GM20000 (cell line): ENCODE measurements at places on chromosomes 6 and 20.
A peak's percentile ranks its signal among the peaks of the same experiment; 100 is the strongest.

- no peak for DNase-seq
Observed at GRCh38 chr20:62042025-62042820, 23.5 kb downstream of the TAF4 start.

- no peak for DNase-seq
Observed at GRCh38 chr20:50232651-50233324, 42.2 kb downstream of the CEBPB start.

DNA sequence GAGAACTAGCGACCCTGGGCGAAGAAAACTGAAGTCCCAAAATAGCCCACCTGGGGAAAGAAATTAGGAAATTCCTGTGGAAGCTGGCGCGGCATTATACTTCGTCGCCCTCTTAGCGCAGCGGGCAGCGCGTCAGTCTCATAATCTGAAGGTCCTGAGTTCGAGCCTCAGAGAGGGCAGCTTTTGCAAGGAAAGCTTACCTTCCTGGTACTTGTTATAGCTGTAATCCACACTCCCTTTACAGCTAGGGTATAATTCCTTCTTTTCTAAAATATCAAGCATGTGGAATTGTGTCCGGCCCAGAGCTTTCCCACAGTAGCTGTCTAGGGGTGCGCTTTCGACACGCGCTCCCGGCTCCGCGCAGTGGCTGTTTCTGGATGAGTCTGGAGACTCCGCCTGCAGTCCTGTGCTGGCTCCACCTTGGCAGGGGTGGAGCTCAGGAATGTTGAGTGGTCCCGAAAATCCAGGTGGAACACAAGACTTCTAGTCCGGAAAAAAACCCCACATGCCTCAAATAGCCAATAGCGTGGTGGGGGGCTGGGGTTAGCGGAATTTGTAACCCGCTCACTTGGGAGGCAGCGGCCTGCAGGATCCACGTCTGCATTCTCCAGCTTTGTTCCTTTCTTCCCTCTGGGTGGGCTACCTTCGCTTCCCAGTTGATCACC is 83.7 kb upstream of the ZNF322 start:
- DNase-seq = no peak

GRCh38 chr6:41723530-41724227 is 11.7 kb downstream of the TFEB start:
- peak; percentile 83 for DNase-seq

DNA sequence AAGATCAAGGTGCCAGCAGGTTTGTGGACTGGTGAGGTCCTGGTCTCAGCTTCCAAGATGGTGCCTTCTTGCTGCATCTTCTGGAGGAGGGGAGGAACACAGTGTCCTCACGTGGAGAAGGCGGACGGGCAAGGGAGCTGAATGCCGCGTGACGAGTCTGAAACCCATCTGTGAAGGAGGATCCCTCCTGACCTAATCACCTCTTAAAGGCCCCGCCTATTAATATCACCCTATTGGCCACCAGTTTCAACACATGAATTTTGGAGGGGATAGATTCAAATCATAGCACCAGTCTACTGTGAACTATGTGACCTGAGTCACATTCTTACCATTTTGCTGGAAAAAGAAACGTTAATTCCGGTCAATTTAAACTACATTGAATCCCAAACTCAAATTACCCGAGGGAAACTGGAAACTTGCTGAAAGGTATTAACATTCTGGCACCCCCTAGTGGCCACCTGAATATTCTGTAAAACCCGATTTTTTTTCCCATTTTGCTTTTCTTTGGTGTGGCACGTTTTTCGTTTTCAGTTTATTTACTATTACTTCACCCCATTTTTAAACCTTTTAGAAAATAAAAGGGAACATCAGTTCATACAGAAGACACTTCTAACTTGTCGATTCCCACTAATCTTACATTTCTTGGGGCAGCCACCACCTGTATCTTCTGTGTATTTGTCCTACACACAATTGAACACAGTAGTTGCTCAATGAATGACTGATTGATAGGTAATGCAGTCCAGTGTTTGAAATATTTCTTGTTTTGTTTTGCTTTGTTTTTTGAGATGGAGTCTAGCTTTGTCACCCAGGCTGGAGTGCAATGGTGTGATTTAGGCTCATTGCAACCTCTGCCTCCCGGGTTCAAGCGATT is 17.9 kb upstream of the CCDC170 start:
- DNase-seq = peak; percentile 53

DNA sequence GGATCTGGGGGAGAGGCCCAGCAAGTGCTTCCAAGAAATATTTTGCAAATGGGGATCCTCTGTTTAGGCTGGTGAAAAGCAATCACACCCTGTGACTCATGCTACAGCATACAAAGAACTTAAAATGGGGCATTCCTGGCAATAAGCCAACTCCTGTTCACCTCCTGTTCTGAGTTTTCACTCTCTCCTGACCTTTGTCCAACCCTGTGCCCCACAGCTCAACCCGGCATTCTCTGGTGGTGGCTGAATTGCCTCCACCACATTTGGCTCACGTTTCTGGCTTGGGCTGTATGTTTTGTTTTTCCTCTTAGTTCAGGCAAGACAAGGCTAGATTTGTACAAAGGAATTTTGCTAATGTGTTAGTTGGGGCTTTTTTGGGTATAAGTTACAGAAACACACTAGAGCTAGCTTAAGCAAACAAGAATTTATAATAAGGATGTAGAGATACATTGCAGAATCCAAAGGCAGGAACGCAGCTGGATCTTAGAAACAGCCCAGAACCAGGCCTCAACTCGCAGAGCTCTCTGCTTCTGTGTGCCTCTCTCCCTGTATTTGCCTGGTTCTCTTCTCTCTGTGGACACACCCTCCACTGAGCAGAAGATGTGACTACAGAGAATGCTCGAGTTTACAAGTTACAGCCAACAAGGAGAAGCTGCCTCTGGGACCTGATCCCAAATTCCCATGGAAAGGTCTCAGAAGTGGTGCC is 9.4 kb downstream of the ABCC10 start:
- no peak for DNase-seq

DNA sequence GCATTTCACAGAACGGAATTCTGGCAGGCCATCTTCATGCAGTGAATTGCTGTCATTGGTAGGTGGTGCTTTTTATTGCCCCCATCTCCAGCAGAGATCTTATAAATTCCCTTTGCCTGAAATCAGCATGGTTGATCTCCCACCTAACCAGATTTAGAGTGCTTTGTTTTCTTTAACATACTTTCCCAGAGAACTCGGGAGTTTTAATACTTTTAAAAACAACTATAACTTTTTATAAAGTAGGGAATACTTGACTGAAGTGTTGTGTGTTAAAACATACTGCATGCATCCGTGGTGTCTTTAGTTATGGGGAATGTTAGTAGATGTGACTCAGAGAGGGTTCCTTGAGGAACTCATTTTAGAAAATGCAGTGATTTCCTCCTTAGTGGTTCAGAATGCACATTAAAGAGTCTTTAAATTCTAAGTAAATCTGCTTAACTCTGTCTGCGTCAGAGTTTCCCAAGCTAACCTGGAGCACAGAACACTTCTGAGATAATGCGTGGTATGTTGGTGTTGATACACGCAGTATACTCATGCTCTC is 54.9 kb downstream of the AKAP12 start:
- no peak for DNase-seq

- DNase-seq = no peak
Observed at GRCh38 chr6:100657678-100658330, 193.1 kb upstream of the SIM1 start.

DNA sequence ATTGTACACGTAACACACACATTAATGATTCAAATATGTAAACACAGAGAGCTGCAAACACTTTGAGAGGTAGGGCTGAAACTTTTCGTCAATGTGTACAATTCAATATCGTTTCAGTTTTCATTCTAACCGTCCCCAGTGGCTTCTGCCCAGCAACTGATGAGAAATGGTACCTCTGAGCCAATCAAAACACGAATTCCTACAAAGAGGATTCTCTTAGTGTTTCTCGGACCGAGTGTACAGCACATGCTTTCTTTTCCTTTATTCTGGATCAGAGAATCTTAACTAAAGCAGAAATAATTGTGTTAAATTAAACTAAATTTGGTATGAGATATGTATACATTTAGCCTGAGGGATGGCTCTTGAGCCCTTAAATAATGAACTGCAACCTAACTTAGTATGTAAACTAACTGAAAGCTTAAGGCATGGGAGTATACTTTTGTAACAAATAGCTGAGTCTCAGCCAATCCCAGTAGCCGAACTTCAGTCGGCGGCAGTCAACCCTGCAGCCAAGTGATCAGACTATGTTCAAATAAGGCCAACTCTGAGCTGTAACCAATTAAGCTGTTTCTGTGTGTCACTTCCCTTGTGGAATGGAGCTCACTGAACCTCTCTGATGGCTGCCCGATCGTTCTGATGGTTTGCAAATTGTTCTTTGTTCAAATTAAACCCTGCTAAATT is 16.1 kb downstream of the BTN2A1 start:
- peak; percentile 82 for DNase-seq

GRCh38 chr6:142258757-142259156 is 43.0 kb upstream of the ADGRG6 start:
- DNase-seq = no peak

DNA sequence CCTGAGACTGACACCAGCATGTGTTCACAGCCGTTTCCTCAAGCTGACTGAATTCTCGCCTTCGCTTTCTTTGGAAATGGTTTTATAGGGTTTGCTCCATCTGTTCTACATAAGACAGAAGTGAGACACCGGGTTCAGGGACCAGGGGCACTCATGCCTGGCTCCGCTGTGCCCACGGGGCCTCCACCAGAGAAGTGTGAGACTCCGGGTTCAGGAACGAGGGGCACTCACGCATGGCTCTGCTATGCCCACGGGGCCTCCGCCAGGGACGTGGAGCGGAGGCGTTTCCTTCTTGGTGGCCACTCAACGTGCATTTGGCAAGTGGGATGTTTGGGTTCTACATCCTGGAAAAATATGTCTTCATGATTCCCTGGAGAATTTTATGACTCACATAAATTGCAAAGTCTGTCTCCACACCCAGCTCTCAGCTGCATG is 106.6 kb downstream of the RNASET2 start:
- no peak for DNase-seq

DNA sequence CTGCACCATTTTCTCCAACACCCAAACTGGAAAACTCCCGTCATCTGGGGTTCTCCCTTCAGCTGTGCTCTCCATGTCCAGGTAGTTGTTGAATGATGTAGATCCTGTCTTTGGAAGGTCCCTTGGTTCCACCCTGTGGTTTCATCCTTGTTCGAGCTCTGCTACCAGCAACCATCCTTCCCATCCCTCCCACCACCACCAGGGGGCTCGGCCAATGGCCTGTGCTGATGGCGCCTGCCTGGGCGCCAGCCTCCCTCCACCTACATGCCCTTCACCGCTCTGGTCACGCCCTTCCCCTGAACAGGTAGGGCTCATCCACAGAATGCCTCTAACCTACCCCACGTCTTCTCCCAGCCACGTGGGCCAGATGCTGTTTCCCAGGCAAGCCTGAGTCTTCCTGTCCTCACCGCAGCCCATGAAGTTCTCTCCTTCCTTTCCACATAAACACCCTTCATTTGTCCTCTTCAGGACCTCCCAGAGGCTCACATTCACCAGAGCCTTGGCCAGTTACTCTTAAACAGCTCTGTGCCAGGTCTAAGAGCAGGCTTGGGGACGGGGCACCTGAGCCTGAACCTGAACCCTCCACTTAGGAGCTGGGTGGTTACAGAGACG is 75.1 kb upstream of the DUSP22 start:
- no peak for DNase-seq

GRCh38 chr6:17542243-17542642 is 57.9 kb upstream of the FAM8A1 start:
- no peak for DNase-seq
